ENCODE measurements at places on chromosomes 1 and 21.

GRCh38 chr1:203996126-203996525, 76.8 kb upstream of the SOX13 start:
- DNase-seq = no peak

DNA sequence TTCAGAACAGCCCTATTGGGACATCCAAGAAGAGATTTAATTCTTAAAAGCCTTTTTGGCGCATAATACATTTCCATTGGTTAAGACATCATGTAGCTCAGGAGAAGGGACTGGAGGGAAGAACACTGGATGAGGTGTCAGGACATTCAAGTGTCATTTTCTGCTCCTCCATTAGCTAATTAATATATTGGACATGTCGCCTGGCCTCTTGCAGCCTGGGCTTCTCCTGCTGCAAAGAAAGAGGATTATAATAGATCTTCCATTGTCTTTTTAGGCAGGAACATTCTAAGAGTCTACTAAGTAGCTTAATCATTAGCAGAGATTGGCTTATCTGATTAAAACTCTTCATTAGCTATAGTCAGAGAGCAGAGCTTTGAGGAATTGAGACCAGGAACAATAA, 151.7 kb upstream of the COA6 start:
- DNase-seq = no peak

- DNase-seq = no peak
Measured at GRCh38 chr21:27101523-27101922, 134.6 kb upstream of the ADAMTS5 start.

- peak; percentile 29 for DNase-seq
Measured at GRCh38 chr1:210711825-210712612, 383.3 kb downstream of the HHAT start.

GRCh38 chr1:242811092-242811840, 286.8 kb upstream of the PLD5 start:
- no peak for DNase-seq

GRCh38 chr1:1264026-1264425, 9.6 kb downstream of the UBE2J2 start:
- DNase-seq = no peak

DNA sequence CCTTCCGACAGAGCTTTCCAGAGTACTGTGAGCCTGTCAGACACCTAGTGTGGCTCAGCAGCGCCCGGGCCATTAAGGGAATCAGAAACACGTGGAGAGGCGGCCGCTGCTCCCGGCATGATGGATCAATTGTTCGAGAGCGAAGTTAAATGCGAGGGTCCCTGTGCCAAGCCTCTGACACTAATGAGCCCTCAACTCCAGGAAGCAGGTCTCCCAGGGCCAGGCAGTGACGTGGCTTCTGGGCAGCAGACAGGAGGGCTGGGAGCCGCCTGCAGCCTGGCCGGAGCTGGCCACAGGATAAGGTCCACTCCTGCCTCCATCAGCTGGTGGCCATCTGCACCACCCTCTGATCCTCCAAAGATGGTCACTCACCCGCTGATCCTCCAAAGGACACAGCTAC, 67.5 kb upstream of the CLDN14 start:
- DNase-seq = no peak

- DNase-seq = no peak
Measured at GRCh38 chr1:78069784-78070183, 24.0 kb downstream of the GIPC2 start.

GRCh38 chr21:27954543-27955165, 987.8 kb upstream of the ADAMTS5 start:
- no peak for DNase-seq

- no peak for DNase-seq
Measured at GRCh38 chr1:21332554-21333311, 42.5 kb upstream of the ECE1 start.

Data from trophoblast cell (in vitro differentiated cells and primary cell).